ENCODE measurements at places on chromosomes 7 and 10.

DNA sequence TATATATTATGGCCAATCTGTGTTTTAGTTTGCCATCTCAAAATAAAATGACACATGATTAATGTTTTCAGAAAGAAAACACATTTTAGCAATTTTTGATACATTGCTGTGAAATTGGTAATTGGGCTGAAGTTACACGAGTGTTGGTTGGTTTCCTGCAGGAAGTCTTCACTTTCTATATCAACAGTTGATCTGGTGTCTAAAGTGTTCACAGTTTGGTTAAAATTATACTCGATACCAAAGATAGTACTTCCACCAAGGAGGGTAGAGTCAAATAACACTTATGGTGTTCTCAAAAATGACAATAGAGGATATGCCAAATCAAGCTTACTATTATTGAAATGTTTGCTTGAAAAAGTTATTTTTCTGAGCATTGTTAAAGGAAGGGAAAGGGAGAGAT lies 120.3 kb upstream of the GLCCI1 start:
- DNase-seq = no peak

DNA sequence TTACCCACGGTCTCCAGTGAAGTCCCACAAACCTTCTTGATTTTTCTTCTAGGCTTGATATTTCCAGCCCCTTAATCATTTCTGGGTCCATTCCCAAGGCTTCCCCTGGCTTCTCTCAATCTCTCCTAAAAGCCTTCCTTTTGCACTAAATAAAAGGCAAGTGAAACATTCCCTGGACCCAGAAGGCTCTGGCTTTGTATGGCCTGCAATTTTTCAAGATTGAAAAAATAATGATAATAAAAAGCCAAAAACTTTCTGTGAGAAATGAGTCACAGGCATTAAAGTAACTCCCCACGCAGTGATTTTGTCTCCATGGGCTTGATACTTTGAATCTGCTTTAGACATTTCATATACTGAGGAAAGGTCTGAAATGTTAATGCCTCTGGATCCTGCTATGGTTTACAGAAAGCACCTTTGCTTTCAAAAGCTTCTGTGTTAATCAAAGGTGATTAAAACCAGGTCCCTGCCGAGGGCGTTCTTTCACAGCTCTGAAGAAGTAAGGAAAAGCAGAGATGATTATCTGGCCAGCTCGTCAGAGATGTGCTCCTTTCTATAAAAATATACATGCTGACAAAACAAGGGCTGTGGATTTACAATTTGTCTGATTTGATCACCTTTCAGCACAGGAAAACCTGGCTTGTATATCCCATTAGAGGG lies 118.9 kb upstream of the TMEM72 start:
- DNase-seq = no peak

GRCh38 chr7:43076606-43077005 lies 35.8 kb upstream of the HECW1 start:
- no peak for DNase-seq

DNA sequence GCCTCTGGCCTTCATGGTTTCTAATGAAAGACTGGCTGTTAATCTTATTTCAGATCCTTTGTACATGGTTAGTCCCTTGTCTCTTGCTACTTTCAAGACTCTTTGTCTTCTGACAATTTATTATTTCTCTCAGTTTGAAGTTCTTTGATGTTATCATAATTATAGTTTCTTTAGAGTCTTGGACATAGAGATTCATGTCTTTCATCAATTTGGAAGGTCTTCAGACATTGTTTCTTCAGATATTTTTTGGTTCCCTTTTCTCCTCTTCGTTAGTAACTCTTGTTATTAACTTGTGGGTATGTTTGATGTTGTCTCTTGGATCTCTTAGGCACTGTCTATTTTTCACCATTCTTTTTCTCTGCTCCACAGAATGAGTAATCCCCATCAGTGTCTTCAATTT lies 8.7 kb downstream of the ZNF37A start:
- DNase-seq = no peak

DNA sequence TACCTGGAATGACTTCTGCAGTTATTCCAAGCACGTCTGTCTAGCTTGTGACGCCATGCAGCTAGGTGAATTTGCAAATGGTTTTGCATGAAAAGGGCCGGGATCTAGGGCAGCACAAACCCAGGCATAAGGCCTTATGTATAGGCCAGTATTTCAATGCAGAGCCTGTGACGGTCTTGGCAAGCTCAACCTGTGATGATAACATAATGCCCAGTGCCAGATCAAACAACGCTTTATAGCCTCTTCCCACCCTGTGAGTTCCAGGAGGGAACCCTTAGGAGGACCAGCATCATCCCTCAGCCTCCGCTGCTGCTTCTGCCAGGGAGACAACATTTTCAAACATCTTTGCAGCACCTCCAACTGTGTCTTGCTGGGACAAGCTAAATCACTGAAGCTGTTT lies 390.7 kb downstream of the INHBA start:
- no peak for DNase-seq

DNA sequence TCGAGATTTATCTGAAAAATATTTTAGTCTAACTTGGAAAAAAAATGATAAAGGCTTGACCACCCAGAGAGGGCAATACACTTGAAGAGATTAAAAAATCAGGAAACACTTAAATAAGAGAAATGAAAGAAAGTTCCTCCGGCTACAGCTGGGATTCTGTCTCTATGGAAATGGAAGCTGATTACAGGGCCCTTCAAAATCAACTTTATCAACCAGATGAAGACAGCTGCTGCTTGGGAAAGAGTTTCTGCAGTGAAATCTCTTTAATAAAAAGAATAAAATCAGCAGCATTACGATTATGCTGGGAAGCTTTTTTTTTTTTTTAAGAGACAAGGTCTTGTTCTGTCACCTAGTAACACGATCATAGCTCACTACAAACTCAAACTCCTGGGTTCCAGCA lies 4.5 kb downstream of the RSU1 start:
- DNase-seq = no peak

DNA sequence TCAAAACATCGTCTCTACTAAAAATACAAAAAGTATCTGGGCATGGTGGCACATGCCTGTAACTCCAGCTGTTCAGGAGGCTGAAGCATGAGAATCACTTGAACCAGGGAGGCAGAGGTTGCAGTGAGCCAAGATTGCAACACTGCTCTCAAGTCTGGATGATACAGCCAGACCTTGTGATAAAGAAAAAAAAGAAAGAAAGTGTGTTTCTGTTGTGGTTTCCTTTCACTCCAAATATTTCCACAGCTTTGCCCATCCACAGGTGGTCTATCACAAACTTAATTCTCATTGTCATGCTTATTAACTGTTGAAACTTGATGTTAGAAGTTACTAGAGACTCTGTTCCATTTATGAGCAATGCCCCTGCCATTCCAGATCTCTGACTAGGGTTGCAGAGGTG lies 316.0 kb upstream of the SEMA3C start:
- DNase-seq = no peak

GRCh38 chr10:2978111-2978510 lies 89.2 kb upstream of the PFKP start:
- DNase-seq = no peak

DNA sequence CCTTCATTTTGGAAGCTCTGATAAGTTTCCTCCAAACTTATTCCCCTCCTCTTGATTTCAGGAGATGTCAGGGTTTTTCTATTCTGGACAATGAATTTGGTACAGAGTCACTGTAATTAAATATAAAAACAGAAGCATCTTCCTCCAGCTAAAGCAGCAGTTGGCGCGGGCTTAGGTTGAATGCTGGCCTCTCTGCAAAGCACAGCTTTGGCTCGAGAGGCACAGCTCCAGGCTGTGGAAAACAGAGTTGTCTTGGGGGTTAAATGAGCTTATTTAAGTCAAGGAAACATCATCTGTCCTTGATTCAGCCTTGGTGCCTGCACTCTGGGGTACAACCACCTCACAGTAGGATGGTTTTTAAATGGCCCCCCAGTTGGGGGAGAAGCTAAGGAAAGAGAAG lies 35.0 kb upstream of the PDCD4 start:
- DNase-seq = no peak

GRCh38 chr10:3893901-3894563 lies 109.0 kb upstream of the KLF6 start:
- DNase-seq = no peak

DNA sequence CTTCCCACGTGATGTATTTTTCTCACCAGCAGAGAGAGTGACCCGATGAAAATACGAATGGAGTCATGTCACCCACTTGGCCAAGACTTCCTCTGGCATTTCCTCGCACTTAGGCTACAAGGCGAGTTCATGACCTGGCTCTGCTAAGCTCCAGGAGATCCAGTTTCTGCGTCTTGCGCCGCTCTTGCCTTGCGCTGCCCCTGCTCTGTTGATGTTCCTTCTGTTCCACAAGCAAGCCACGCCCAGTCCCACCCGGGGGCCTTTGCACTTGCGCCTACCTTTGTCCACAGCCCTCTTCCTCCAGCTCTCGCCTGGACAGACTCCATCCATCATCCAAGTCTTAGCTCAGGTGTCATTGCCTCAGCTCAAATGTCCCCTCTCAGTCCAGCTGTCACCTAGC lies 116.3 kb upstream of the SHH start:
- no peak for DNase-seq

DNA sequence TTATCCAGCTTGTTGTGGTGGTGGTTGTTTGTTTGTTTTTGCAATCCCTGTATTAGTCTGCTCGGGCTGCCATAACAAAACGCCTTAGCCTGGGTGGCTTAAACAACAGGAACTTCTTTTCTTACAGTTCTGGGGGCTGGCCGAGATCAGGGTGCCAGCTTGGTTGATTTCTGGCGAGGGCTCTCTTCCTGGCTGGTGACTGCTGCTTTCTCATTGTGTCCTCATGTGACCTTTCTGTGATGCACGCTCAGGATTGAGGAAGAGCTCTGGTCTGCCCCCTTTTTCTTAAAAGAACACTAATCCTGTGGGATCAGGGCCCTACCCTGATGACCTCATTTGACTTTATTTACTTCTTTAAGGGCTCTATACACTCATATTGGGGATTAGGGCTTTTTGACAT lies 107.1 kb upstream of the NRP1 start:
- no peak for DNase-seq

GRCh38 chr7:84149573-84149972 lies 45.0 kb downstream of the SEMA3A start:
- DNase-seq = no peak

GRCh38 chr7:1569440-1569832 lies 396 bp downstream of the PSMG3 start:
- DNase-seq = no peak

- DNase-seq = no peak
Measured at GRCh38 chr7:131843898-131844331, 287.5 kb upstream of the PODXL start.

- no peak for DNase-seq
Measured at GRCh38 chr7:152076324-152076821, 50.9 kb downstream of the GALNT11 start.

DNA sequence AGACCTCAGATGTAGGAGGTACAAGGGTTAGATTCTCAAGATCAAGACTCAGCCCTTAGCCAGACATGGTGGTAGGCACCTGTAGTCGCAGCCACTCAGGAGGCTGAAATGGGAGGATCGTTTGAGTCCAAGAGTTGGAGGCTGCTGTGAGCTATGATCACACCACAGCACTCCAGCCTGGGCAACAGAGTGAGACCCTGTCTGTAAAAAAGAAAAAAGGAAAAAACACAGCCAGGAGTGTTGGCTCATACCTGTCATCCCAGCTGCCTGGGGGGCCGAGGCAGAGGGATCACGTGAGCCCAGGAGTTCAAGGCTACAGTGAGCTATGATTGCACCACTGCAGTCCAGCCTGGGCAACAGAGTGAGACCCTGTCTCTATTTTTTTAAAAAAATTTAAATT lies 69.3 kb downstream of the GTF2IRD1 start:
- no peak for DNase-seq

DNA sequence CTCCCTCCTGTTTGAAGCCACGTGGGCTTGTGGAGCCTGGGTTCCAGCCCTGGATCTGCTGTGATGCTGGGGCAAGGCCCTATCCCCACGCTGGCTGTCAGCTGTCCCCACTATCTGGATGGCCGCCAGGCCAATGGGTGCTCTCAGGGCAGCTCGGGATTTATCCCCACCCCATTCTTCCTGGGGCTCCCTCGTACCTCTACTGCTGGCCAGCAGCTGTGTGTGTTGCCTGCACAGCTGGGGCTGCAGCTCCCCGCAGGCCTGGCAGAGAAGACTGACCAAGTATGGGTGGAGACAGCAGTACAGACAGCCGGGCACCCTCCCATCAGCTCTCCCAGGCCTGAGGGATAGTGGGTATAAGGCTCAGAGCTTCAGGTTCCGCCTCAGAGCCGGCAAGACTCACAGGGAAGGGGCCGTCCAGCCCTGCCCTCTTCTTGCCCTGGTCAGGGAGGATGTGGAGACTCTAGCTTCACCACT lies 13.6 kb downstream of the CLIP2 start:
- DNase-seq = no peak

DNA sequence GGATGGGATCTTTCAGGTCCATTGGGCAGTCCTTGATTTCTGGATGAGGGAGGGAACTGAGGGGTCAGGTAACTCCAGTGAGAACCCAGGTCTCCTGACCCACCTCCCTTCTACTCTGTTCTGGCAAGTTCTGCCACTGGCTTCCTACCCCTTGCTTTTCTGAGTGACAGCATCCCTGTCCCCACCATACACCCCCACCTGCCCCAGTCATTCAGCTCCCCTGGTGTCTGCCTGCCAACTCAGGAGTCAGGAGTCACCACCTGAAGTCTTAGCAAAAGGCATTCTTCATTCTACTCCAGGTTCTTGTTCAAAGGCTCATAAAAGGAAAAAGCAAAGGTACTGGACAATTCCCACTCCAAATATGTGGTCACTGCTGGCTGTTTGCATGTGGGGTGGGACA lies 26.6 kb downstream of the CDHR3 start:
- no peak for DNase-seq

GRCh38 chr7:153675131-153675530 lies 377.1 kb upstream of the DPP6 start:
- DNase-seq = no peak

- no peak for DNase-seq
Measured at GRCh38 chr7:15947754-15948153, 261.3 kb upstream of the MEOX2 start.

GRCh38 chr7:94432817-94433216 lies 38.1 kb downstream of the COL1A2 start:
- no peak for DNase-seq

DNA sequence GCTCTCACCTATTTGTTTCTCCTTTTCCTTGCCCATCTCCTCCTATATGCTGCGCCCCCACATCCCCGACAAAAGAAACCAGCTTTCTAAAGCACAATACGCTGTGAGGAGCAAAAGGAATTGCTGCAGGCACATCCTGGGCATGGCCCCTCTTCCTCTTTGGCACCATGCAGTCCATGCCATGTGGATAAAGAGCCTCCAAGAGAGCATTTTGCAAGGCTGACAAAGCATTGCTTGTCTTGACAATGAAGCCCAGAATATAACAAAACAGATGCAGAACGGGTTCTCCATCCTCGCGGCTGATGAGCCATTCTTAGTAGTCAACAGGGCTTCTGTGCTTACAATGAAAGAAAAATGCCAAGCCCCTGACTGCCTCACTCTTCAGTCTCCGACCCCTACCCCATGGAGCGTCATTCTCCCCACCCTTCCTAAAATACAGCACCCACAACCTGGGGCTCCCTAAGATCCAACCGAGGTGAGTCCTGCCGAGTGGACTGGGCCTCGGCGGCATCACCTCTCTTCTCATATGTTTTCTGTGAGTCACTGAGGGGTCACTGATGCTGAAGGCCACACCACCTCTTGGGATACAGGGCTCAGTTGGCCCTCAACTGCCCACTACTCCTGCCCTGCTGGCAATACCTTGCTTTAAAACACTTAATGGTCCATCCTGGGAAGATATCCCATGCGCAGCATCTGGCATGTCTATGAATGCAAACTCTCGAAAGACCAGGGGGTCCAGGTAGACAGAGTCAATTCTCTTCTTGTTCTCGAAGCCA lies 47.5 kb downstream of the GSDME start:
- DNase-seq = no peak
